ENCODE measurements at places on chromosomes 12 and 14. TPM values are rescaled to one million over a fixed set of nuclear protein-coding genes. Genes with fewer than 3 reads are reported as not detected.

- no peak for DNase-seq
Measured at GRCh38 chr14:69891422-69891821, 12.2 kb downstream of the SMOC1 start.

DNA sequence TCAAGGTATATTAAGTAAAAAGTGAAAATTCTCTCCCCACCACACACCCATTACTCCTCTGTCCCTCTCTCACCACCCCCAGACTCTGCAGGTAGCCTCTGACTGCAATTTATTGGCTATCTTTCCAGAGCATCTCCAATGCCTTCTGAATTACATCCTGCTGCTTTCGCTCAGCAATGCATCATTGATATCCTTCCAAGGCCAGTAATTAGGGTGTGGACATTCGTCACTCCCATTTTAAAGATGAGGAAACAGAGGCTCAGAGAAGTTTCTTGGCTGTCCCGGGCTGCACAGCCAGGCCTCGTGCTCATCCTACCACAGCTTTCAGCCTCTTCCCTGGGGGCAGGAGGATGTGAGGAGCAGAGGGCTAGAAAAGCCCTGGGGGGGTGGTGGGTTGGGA, 23.6 kb upstream of the PGF start:
- DNase-seq = no peak

GRCh38 chr14:68807148-68807600, 14.3 kb upstream of the ZFP36L1 start:
- no peak for DNase-seq

DNA sequence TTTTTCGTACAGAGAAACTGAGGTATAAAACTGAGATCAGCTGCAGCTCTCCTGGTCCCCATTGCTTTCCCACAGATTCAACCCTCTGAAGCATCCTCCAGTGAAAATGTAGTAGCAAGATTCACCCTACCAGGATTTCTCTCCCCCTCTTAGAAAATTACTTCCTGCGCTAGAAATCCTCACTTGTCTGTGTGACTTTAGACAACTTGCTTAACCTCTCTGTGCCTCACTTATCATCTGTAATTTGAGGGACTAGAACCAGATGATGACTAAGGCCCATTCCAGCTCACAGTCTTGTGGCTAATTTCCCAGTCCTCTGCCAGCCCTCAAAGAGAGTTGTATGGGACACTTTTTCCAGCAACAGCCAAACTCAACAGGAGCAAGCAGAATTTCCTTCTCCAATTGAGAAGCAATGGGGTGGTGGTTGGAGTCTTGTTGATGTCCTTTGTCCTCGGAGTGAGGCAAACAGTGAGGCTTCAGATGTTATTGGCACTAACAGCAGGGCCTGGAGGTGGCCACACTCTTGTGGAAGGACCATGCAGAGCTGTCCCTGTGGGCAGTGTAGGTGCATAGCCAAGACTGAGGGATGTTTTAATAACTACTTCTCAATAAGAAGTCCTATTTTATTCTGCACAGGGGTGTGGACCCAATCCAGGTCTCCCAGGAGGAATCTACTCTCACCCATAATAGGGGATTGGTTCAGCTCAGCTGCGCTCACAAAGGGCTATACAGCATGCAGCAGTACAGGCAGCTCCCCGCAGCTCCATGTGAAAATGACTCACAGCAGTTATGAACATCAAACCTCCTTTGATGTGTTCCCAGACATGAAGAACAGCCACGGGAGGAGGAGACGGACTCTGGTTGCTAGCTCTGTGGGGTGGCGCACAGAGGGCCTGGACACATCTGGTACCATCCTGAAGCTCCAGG, 200.1 kb downstream of the DAD1 start:
- DNase-seq = no peak

DNA sequence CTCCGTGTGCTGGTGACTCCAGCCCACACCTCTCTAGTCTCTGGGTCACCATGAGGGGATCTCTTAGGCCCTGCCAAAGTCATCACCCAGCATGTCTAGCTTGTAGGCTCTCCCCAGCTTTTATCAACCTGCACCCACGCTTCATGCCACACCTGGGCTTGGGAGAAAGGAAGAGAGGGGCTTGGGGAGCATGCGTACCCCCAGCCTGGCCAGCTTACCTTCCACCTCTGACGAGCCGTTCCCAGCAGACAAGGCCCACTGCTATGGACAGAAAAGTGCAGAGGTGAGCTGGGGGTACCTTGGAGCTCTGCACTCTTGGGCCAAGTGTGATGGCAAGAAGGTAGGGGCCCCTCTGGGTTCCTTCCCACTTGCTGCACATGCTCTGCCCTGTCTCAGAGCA, 1.7 kb downstream of the PGF start:
- DNase-seq = no peak

DNA sequence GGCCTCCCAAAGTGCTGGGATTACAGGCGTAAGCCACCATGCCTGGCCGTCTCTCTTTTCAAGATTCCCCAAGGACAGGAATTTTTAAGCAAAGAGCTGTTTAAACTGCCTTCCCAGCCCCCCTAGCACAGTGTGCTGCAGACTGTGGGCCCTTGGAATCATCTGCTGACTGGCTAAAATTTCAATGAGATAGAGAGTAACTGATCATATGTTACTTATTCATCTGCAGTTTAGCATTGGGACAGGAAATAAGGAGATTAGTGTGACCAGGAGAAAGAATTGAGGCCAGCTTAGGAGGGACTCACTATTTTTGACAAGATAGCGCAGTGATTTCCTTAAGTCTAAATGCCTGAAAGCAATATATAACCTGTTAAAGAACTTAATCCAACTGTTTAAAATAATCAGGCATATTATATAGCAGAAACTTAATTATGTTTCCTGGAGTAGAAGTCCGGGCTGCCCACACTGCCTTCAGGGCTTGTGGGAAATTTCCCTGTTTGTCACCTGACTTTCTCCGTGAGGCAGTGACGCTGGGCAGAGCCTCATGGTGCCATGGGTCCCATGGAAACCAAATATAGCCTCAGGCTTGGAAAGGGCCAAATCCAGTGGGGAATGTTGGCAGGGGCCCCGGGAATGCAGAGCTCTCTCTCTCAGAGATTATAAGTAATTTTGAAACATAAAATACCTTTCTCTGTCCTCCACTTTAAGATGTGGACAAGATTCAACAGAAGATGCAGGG, 22.8 kb upstream of the CEBPE start:
- no peak for DNase-seq

Gene RD3L
- not detected for polyA plus RNA-seq

All from keratinocyte (primary cell).